ENCODE measurements at places on chromosomes 11 and 22.
A peak's percentile ranks its signal among the peaks of the same experiment; 100 is the strongest.

DNA sequence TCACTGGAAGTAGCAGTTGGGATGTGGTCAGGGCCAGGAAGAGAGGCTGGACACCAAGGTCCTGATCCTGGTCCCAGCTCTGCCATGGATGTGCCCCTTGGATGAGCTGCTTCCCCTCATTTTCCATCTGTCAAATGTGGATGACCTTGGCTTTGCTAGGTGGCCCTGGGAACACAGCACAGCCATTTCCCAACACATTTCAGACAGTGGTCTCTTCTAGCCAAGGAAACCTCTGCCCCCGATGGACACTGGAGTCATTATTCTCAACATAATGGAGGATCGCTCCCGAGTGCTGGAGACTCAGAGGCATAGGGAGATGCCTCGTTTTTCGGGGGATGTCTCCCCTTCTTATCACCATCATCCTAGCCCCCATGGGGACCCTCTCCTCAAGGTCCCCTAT, 13.6 kb upstream of the MPPED1 start:
- DNase-seq: no peak

GRCh38 chr22:27329131-27329850, 472.3 kb downstream of the MN1 start:
- DNase-seq: no peak

GRCh38 chr11:126345283-126345682, 10.2 kb upstream of the ST3GAL4 start:
- no peak for DNase-seq

- no peak for DNase-seq
Observed at GRCh38 chr22:33553493-33553892, 366.8 kb downstream of the LARGE1 start.

- DNase-seq: no peak
Observed at GRCh38 chr22:35392357-35392756, 7.6 kb upstream of the MCM5 start.

- peak; percentile 40 for DNase-seq
Observed at GRCh38 chr22:29098296-29098695, 25.5 kb downstream of the KREMEN1 start.

- no peak for DNase-seq
Observed at GRCh38 chr11:12625438-12626071, 48.7 kb upstream of the TEAD1 start.

DNA sequence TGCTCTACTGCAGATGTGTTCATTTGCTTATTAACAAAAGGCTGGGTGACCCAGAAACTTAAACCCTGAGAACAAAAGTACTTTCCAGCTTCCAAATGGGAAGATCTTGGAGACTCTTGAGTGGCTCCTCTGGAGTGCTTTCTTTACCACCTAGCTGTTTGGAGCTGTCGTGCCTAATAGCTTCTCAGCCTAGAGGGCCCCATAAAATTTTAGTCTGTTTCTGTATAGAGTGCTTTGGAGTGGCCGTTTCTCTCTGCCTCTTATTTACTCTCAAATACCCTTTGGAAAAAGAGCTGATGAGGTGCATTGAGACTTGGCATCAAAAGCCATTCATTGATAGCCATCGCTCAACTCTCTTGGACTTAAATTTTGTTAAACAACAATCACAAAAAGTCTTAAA, 50.7 kb downstream of the ZNRF3 start:
- no peak for DNase-seq

DNA sequence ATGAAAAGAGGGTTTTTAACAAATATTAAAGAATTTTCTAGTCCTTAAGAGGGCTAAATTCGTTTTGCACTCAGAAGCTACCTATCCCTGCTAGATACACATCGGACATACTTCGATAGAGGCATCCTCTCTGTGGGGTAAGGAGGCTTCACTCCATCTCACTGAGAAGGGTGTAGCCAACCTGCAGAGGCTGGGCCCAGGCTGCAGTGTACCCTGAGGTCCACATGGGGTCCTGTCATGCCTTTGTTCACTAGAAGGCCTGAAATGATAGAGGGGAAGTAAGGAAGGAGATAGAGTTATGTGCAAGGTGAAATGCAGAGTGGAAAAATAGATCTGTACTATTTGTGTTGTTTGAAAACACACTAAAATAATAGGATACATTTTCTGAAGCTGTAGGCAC, 45.6 kb downstream of the IGSF9B start:
- DNase-seq: no peak

DNA sequence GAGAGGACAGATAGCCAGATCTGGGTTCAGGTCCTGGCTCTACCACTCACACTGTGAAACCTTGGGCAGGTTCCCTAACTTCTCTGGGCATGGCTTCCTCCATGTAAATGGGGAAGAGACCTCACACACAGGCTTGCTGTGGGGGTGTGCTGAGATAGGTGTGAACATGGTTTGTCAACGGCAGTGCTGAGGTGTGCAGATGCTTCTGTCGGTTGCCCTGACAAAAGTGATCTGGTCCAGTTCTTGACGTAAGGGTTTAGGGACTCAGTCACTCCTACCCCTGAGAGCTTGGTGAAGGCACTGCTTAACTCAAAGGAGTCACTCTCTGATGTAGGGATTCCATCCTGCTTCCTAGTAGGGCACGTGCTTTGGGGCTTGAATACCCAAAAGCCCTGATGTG, 2.0 kb downstream of the C1QTNF4 start:
- DNase-seq: no peak

GRCh38 chr11:96090711-96091110, 166.8 kb upstream of the MTMR2 start:
- no peak for DNase-seq

GRCh38 chr11:83070731-83071566, 748 bp downstream of the RAB30 start:
- DNase-seq: no peak

DNA sequence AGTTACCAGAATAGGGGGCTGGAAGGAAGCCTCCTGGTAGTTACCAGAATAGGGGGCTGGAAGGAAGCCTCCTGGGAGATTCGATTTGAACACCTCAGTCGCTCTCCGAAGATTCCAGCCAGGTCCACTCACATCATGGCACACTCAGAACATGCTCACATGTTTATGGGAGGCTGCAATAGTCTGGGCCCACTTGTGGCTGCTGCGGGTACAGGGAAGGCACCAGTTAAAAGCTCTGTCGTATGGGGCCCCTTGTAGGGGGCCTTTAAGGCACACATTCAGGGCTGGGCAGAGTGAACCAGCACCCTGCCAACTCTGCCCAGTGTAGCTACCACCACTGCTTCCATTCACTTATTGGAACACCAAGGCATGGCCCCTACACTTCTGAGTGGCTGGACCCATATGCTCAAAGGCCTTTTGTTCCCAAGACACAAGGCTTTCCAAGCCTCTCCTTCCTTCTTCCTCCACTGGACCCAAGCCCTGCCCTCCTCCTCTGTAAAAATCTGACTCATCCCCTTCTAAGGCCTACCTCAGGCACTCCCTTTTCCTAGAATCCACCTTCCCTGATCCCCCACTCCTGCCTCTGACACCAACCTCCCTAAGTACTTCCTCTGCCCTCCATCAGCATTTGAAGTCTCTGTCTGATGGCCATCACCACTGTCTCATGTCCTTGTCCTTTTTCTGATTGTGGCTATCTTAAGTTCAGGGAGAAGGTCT, 28.0 kb downstream of the USP35 start:
- no peak for DNase-seq

DNA sequence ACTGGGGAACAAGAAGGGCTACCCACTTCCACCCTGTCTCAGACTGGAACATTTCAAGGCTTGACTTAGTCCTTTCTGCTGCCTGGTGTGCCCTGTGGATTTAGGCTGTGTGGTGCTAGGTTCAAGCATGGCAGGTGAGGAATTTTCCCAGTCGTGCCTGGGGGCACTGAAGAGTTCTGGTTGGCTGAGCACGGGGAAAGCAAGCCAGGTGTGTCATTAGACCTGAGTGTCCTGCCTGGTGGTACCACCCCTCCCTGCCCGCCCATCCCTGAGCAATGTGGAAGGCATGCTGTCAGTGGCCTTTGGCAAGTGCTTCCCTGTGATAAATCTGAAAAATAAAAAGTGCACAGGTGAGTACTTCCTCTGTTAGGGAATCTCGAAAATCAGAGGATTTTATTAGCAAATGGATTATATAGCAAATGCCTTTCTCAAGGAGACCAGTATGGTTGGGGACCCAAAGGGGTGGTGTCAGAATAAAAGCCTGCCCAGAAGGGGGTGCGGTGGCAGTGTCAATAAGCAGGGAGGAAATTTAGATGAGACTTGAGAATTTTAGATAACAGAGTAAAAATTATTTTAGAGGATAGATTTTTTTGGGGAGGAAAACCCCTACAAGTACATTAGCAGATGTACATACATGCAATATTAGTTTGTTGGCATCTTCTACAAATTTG, 22.8 kb downstream of the TEAD1 start:
- peak; percentile 86 for DNase-seq

DNA sequence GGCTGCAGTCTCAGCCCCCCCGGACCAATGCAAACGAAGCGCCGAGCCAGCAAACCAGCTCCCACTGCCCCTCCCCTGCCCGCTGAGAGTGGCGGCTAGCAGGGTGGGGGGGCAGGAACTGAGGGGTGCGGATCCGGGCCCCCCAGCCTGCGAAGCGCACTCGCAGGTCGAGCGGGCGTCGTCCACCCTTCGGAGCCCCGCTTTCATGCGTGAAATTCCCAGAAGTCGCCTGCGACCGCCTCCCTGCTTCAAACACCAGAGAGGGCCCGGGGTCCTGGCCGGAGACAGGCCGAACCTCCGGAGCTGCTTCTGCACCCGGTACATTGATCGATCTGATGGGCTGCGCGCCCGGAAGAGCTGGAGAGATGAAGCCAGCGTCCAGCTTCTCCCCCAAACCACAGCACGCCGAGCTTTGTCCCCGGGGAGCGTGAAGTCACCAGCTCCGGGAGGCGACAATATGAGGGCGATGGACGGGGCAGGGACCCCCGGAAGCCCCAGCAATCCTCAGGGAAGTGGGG, 646 bp upstream of the PATZ1 start:
- DNase-seq: peak; percentile 54

- DNase-seq: no peak
Observed at GRCh38 chr11:108970221-108970991, 305.5 kb downstream of the DDX10 start.

DNA sequence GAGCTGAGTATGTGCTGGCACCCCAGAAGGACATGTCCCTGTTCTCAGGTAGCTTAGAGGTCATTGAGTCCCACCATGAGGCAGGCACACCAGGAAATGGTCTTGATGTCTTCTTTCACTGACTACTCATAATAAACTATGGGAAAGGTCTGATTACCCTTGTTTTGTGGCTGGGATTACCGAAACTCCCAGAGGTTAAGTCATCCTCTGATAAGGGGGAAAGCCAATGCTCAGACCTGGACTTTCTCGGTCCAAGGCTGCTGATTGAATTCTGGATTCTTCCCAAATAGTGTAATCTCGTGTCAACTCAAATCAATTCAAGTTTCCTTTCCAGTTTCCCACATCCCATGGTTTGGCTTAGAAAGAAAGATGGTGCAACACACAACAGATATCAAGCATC, 3.7 kb upstream of the CD44 start:
- no peak for DNase-seq

- DNase-seq: peak; percentile 94
Observed at GRCh38 chr11:118194835-118195627, 18.6 kb upstream of the SCN2B start.

- no peak for DNase-seq
Observed at GRCh38 chr11:64295760-64296159, 4.4 kb upstream of the CATSPERZ start.

DNA sequence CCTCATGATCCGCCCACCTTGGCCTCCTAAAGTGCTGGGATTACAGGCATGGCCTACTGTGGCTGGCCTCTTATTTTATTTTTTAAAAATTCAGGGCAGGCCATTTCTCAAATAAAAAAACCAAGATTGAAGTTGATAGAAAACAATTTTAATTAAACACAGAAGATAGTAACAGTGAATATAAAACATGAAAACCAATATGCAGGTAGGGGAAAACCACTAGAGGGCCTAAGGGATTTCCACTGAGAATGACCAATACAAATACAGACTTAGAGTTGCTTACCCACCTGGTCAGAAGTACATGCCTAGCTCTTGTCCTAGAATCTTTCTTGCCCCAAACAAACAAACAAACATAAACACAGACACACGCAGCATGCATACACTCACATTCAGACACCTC, 1.7 kb upstream of the RTCB start:
- DNase-seq: no peak

GRCh38 chr11:76978239-76978638, 56.0 kb upstream of the B3GNT6 start:
- DNase-seq: no peak

DNA sequence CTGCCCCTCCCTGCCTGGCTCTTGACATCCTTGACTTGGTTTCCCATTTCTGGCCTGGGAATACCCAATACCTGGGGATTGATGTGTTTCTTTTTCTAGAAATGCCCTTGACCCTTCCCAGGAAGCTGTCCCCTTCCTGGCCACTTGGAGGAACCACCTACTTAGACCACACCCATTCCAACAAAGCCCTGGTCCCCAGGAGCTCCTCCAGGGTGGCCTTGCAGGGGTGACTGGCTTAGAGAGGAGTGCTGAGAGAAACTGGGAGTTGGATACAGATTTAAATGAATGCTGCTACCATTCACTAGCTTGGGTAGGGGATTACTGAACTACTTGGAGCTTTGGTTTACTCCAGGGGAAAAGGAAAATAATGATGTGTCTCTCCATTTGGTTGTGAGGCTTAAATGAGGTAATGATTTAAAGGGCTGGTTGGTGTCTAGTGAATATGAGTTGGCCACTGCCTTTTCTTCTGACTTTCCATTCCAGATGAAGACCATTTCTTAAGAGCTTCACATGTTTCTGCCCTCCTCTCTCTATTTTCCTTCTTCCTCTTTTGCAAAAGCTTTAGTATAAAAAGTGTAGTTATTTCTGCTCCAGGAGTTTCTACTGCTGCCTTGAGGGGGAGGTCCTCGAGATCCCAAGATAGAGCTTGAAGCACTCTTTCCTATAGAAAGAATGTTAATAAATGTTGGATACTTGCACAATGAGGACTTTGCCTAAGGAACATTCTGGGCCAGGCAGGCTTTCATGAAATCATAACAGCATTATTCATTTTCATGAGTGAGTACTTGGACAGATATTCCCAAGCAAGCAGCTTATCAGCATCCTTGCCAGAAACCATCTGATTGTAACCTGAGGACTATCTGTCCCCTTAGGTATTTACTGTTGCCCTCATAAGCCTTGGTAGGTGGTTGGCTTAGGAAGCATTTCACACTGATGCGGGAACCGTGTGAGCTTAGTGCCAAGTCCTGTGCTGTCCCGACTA, 22.4 kb downstream of the PANX1 start:
- DNase-seq: no peak

- no peak for DNase-seq
Observed at GRCh38 chr11:84249344-84250135, 963.4 kb upstream of the CCDC90B start.

DNA sequence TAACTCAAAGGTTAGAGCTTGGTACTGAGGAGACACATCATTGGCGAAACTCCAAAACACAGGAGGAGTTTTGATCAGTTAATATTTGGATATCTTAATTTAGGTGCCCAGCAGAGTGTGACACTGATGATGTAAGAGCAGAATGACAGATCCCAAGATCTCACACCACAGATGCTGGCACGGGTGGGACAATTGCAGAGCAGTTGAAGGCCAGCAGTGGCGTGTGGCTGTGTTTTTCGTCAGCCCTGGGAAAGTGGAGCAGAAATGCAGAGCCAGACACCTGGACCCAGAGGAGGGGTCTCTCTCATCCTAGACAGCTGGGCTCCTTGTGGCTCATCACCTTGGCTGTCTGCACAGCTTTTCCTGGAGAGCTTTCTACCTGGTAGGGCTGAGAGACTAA, 59.7 kb upstream of the CTTN start:
- no peak for DNase-seq

- DNase-seq: no peak
Observed at GRCh38 chr11:10072841-10073240, 221.2 kb downstream of the SBF2 start.

GRCh38 chr11:69510471-69511357, 29.3 kb downstream of the LINC01488 start:
- DNase-seq: no peak

GRCh38 chr11:65242389-65242788, 19.4 kb upstream of the POLA2 start:
- no peak for DNase-seq

All from NCI-H526 treated with DMSO at 0.1 percent for 48 hours (cell line).